ENCODE measurements at places on chromosomes 6 and 20. TPM values are rescaled to one million over a fixed set of nuclear protein-coding genes. Genes with fewer than 3 reads are reported as not detected.

SKIC2 gene
- total RNA-seq: 30.5 TPM

HIVEP1 gene
- 23.8 TPM for total RNA-seq

ECT2L gene
- total RNA-seq: 0.23 TPM

SIRPB2 gene
- total RNA-seq: 8.1 TPM

SEMG1 gene
- not detected for total RNA-seq

BPIFA3 gene
- total RNA-seq: not detected

POU5F1 gene
- total RNA-seq: not detected

FKBP1C gene
- total RNA-seq: not detected

Data from esophagus muscularis mucosa (tissue), 4 donors.